Activated T-helper 17 cell treated with anti-CD3 and anti-CD28 coated beads, Interleukin-2, amount 50 U/mL, for 72 hours (primary cell): ENCODE measurements at places on chromosomes 1 and 21.
A peak's percentile ranks its signal among the peaks of the same experiment; 100 is the strongest.

GRCh38 chr1:151267760-151268159 is 13.2 kb downstream of the PSMD4 start:
- no peak for ATAC-seq

DNA sequence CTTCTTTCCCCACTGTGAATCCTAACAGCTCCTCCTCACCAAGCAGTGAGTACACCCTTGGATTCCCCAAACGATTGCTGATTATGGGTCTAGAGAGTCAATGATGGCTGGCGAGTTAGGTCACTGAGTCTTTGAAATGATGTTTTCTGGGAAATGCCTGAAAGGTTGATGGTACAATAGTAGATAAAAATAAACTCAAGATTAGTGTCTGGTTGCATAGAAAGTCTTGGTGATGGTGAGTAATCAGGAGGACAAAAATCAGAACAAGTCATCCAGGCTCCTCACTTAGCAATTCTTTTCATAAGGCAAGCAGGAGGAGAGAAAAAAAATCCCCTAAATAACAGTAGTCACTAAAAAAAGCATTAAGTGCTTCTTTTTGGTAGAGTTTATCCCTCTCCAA is 22.6 kb downstream of the HLX start:
- ATAC-seq: no peak

- peak; percentile 92 for ATAC-seq
These were observed 7.8 kb downstream of the SLC41A1 start for GRCh38 chr1:205805082-205805711.

DNA sequence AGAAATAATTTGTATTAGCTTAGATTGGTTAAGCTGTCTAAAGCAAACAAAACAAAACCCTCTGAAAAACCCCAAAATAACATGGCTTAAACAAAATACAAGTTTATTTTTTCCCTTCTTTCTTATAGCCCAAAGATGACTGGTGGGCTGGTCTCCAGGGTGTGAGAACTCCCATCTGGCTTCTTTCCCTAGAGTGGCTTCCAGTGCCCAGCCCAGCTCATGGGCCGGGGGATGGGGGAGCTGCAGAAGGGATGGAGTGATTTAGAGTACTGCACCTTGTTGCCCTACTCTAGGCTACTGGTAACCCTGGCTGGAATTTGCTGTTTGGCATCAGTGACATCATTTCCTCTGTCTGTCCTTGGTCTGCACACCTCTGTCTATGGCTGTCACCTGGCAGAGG is 223.0 kb downstream of the PBX1 start:
- ATAC-seq: no peak

GRCh38 chr1:55481634-55482033 is 266.5 kb upstream of the USP24 start:
- no peak for ATAC-seq

GRCh38 chr1:212595787-212596714 is 12.5 kb upstream of the ATF3 start:
- ATAC-seq: peak; percentile 86

DNA sequence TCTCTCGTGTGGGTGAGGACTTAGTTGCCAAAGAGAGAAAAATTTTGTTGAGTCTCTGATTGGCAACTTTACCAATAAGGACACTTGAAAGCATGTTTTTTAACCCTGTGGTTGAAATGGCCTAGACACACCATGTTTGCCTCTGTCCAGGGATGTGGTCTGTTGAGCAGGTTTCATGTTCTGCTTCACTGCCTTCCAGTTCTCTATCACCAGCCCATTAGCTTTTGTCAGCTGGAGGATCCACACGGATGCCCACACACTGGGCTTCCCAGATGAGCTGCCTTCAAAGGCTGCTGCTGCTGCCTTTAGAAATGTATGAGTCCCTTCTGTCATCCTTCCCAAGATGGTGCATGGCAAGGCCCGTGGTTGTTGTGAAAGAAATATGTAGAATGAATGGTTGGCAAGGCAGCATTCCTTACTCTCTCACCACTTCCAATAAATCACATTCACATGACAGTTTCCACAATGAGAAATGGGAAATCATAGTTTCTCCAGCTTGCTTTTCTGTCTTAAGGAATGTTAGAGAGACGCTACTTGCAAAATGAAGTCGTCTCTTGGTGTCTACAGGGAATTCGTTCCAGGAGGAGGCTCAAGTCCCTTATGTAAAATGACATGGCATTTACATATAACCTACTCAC is 108.2 kb upstream of the SLC35F3 start:
- ATAC-seq: no peak

GRCh38 chr1:118988186-118989005 is at the start of gene TBX15:
Gene TBX15, minus strand, starts transcription at chr1:118988343. Its CDS starts 548 bp downstream, at chr1:118987795.
- ATAC-seq: no peak

DNA sequence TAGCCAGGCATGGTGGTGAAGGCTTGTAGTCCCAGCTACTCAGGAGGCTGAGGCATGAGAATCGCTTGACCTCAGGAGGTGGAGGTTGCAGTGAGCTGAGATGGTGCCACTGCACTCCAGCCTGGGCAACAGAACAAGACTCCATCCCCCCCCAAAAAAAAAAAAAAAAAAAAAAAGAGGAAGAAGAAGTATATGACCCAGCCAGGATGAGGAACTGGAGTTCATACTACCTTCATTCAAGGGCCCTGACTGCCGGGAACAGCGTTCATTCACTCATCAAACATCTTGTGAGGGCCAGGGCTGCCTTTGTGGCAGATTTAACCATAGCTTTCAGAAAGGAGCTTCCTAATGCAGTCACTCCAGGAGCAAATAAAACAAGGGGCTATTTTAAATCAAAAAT is 127.6 kb downstream of the MRPS6 start:
- no peak for ATAC-seq

- no peak for ATAC-seq
These were observed 2.6 kb downstream of the NDC1 start for GRCh38 chr1:53835491-53835890.

GRCh38 chr1:116738673-116739370 is 15.4 kb upstream of the CD2 start:
- ATAC-seq: peak; percentile 75

- peak; percentile 72 for ATAC-seq
These were observed 177.7 kb downstream of the ADSS2 start for GRCh38 chr1:244273845-244274619.

- ATAC-seq: no peak
These were observed 130.2 kb downstream of the CAPN8 start for GRCh38 chr1:223535319-223535718.

DNA sequence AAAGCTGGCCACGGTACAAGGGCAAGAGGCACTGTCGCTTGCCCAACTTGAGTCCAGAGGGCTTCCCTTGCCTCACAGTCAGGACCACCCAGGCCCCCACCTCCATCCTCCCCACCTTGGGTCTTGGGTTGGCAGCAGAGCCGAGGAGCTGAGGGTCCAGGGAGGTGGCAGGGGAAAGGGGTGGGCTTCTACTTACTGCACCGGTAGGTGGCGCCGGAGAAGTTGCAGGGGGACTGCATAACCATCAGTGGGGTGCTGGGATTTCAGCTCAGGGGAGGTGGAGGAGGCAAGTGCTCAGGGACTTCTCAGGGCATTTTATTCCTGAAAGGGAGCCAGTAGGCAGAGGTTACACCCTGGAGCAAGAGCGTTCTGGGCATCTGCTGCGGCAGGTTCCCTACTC is 44.0 kb downstream of the TRIM62 start:
- ATAC-seq: no peak

GRCh38 chr1:4598561-4598960 is 55.8 kb upstream of the AJAP1 start:
- ATAC-seq: no peak

DNA sequence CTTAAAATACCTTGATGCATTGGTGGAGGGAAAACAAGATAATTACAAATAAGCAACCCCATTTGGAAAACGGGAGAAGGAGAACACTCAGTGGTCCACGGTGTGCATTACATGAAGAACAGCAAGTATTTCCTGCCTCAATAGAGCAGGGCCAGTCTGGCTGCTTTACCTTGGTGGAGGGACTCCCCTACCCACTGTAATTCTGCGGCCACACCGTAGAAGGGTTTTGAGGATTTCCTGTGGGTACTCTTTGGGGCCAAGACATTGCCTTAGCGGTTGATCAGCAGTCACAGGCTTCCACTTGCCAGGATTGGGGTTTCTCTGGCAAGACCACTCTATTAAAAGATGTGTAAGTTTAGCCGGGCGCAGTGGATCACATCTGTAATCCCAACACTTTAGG is 16.3 kb upstream of the TMEM54 start:
- peak; percentile 61 for ATAC-seq

GRCh38 chr21:32946654-32947053 is 79.1 kb upstream of the OLIG2 start:
- ATAC-seq: peak; percentile 80

- ATAC-seq: no peak
These were observed 30.1 kb downstream of the DHX9 start for GRCh38 chr1:182869241-182869666.

- ATAC-seq: no peak
These were observed 742.0 kb downstream of the NCAM2 start for GRCh38 chr21:21740207-21740606.

DNA sequence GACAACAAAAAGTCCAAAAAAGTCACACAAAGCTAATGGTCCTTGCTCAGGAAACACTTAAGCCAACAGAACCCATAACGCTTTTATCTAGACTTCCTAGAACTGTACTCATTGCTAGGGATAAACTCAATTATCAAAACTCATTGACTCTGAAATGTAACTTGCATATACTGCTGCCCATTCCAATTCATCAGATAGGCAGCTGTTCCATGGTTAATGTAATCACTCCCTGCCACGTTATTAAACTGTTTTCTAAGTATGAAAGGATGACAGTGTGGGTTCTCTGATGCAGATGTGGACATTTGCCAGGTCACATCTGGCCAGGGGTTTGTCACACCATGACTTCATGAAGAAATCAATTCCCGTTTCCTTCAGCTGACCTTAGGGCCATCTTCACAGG is 30.3 kb upstream of the DNAJC11 start:
- ATAC-seq: no peak

GRCh38 chr1:27590917-27591508 is 12.9 kb downstream of the AHDC1 start:
- ATAC-seq: no peak

DNA sequence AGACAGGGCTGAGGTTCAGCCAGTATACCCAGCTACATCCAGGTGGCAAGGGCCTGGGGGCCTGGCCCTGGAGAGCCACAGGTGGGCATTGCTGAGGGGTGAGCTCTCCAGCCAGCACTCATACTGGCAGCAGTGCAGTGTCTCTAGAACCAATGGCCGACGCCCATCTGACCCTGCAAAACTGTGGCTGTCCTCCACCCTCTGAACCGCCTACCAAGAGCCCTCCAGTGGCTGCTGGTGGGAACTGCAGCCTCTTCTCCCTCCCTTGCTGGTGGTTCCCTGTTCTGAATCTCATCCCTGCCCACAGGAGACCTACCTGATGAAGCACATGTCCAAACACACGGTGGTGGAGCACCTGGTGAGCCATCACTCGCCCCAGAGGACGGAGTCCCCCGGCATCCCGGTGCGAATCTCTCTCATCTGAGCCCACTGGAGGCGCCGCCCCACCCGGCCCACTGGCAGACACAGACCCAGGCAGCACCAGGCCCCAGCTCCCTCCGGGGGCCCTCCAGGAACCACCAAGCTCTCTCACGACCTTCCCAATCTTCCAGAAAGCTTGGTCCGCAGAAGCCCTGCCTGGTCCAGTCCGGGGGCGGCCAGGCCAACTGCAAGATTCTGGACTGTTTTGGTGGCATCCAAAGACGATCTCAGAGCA is 22.1 kb downstream of the A3GALT2 start:
- peak; percentile 64 for ATAC-seq

GRCh38 chr1:24266398-24266941 is 52.7 kb upstream of the GRHL3 start:
- ATAC-seq: peak; percentile 16

DNA sequence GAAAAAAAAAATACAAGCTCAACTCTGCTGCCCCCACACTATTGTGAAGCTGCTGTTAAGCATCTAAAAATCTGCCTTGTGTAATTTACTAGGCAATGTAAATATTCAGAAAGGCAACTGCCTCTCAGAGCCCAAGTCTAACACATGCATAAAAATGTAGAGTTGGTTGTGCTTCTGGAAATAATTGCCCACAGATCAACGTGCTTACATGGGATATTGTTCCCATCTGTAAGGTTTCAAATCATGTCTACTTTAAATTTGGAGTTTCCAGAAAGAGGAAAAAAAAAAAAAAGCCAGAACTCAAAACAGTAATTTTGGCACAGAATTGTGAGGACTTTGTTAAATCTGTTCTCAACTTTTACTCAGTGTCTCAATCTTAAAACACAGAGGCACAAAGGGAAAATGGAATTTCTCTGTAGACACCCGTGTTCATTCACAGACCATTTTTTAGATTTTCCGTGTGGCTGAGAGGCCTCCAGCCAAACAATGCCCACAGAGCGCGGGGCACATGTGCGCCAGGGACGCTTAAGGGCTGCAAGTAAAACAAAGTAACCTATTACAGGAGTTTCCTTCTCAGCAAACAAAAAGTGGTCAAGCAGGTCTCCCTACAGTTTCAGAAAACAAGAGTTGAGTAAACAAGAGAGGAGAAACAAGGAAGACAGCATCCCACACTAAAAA is 115.5 kb downstream of the RERE start:
- no peak for ATAC-seq

- ATAC-seq: no peak
These were observed 1.6 kb downstream of the COL6A2 start for GRCh38 chr21:46099476-46099875.

DNA sequence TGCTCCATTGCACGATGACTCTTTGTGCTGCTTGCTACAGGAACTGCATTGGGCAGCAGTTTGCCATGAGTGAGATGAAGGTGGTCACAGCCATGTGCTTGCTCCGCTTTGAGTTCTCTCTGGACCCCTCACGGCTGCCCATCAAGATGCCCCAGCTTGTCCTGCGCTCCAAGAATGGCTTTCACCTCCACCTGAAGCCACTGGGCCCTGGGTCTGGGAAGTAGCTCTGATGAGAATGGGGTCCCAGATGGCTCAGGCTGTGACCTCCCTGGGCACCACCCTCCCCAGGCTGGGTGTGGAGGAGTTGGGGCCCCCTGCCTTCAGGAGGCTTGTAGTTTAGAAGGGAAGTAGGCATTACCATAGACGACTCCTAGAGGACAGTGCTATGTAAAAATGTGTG is 19.7 kb downstream of the CYP4B1 start:
- no peak for ATAC-seq

GRCh38 chr1:89257041-89257440 is 15.6 kb downstream of the GBP5 start:
- peak; percentile 23 for ATAC-seq

DNA sequence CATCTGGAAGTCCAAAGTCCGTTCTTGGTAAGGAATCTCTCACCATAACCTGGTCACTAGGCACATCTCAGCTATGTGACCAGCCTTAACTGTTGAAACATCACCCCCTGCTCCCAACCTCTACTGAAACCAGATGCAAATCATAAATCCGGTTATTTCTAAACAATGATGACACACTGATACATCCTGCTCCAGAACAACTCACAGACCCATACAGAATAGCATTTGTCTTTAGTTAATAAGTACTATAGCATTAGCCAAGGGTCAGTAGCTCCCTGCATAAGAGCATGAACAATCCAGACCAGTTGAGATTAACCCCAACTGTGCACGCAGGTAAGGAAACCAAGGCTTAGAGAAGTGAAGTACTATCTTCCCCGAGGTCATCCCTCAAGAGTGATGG is 38.0 kb upstream of the KCTD3 start:
- no peak for ATAC-seq
